Daoy (cell line): ENCODE measurements at places on chromosomes 2 and 18. TPM values are rescaled to one million over a fixed set of nuclear protein-coding genes. Genes with fewer than 3 reads are reported as not detected.

LOXL3 gene
- total RNA-seq, result 54.5 and 62.0 TPM in 2 replicates

FAHD2B gene
- 8.5 and 11.8 TPM in 2 replicates for total RNA-seq

PSMA8 gene
- not detected in 2 replicates for total RNA-seq

GPAT2 gene
- 0.06 TPM in 1 of 2 replicates, not detected in the other for total RNA-seq

KCNG2 gene
- total RNA-seq, result not detected in 2 replicates

SPP2 gene
- not detected in 2 replicates for total RNA-seq

PMS1 gene
- 35.0 and 56.1 TPM in 2 replicates for total RNA-seq

MRPL44 gene
- 46.7 and 47.3 TPM in 2 replicates for total RNA-seq

RIT2 gene
- not detected in 2 replicates for total RNA-seq

- DNase-seq, result no peak
Observed at GRCh38 chr18:50458366-50458765, 83.5 kb downstream of the SKA1 start.

GRCh38 chr2:27582129-27582694 lies 630 bp upstream of the ZNF512 start:
- DNase-seq, result no peak

- DNase-seq, result peak; percentile 43
Observed at GRCh38 chr2:43345391-43345813, 119.0 kb upstream of the ZFP36L2 start.

DNA sequence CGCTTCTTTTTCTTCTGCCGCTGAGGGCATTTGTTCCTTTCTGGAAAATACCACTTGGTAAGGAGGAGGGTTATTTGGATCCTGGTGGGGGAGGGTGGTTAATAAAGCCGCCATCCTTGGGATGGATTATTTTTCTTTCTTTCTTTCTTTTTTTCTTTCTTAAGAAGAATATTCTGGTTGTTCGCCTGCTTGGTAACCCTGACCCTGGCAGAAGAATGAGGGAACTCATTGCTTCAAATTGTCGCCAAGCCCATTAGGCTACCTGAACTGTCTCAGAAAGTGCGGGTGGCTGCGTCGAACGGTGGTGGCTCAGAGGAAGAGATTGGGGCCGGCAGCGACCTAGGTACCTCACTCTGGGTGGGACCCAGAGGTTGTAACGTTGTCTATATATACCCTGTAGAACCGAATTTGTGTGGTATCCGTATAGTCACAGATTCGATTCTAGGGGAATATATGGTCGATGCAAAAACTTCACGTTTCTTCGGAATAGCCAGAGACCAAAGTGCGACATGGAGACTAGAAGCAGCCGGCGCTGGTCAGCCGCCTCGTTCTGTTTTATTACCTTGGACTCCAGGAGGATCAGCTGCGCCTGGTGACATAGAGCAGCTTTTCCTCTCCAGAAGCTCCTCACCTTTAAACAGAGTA lies 1.3 kb upstream of the HOXD4 start:
- no peak for DNase-seq

GRCh38 chr2:182050333-182051135 lies 64.9 kb downstream of the PPP1R1C start:
- no peak for DNase-seq

- DNase-seq, result no peak
Observed at GRCh38 chr18:76581261-76581660, 86.2 kb upstream of the ZNF516 start.

DNA sequence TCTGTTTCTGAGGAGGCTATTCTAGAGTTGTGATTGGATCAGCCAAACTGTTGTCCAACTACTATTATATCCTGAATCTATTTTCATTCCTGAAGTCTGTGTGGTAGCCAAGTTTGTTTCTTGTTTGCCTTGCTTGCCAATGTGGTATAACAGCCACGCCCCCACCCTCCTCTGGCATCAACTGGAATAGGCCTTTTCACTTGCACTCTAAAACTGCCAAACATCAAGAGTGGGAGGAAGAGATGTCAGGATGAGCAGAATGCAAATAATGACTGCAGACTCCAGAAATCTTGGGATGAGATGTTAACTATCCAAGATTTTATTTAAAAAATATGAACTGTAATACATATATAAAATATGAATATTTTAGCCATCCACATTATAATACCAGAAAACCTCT lies 246.1 kb downstream of the NRXN1 start:
- no peak for DNase-seq

DNA sequence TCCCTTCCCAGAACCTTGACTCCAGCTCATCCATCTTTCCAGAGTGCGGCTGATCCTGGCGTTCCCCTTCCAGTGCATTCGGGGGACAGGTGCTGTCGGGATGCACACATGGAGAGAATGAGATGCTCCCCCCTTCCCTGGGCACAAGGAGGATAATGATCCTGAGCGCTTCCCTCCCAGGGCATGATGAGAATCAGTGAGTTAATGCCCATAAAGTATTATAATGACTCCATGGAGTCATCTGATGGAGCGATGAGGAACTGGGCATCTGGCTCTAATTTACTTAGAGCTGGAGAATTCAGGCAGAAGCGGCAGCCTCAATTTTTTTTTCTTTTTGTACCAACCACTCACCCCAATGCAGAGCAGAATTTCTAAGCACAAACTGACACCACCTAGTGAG lies 79.6 kb upstream of the SKOR2 start:
- DNase-seq, result no peak

- DNase-seq, result no peak
Observed at GRCh38 chr2:9781252-9781651, 62.0 kb upstream of the TAF1B start.

- DNase-seq, result no peak
Observed at GRCh38 chr2:110864731-110865130, 132.4 kb downstream of the ACOXL start.

DNA sequence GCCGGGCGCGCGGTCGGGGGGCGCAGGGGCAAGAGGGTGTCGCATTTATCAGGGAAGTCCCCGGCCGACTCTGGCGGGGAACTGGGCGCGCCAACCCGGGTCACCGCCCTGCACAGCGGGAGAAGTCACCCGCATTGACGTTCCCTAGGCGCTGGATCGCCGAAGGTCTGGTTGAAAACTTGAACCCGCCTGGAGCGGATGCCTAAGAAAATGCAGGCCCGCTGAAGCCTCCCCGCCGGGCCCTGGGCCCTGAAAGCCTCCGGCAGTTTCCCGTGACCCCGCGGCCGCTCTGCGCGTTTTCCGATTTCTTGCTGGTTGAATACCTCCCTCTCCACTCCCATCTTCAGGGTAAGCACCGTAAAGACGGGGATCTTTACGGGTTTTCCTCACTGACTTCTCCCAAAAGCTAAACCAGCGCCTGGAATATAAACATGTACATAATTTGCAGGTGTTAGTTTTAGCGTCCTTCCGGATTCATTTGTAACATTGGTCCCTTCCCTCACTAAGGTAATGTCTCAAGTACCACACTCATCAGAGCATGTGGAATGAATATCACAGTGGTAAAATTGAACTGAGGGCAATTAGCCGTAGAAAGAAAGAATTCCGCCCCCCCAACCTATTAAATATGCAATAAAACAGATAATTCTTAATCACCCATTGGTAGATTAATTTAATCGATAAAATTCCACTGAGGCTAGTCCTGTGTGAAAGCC lies 675 bp upstream of the SPIRE1 start:
- DNase-seq, result no peak
